ENCODE measurements at places on chromosomes 4 and X.

DNA sequence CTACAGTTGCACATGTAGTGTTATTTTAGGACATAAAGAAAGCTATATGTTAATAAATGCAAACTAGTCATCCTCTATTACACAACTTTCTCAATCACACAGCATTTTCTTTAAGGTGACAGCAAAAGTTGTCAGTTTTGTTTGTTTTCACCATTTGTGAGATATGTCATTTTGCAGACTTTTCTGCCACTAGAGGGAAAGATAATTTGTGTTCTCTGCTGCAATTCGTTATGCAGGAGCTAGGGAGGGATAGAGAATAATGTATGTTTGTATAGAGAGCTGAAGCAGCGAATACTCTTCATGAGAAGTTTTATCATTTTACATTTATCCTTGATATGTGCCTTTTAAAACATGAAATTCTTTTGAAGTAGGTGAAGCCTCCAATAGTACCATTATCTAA lies 670.6 kb upstream of the ATOH1 start:
- no peak for ATAC-seq

DNA sequence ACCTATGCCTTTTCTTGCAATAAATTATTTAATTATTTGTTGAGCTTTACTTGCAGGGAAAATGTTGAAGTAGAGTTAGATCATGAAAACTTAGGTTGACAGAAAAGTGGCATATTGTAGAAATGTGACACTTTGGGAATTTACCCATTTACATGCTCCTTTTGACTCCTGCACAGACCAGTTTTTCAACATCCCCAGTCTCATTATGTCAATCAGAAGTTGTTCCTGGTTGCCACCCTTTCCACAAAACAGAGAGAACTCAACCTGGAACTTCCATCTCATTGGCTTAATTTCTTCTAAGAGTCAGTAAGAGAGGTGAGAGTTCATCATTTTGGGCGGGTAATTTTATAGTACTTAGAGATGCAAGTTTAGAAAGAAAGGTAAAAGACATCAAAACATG lies 284.6 kb upstream of the ANKRD50 start:
- ATAC-seq = no peak

GRCh38 chrX:106247162-106247561 lies 79.1 kb downstream of the PWWP3B start:
- no peak for ATAC-seq

- ATAC-seq = peak; percentile 77
Measured at GRCh38 chrX:150772150-150772970, 79.2 kb downstream of the MTMR1 start.

GRCh38 chr4:8289956-8290700 lies 20.6 kb downstream of the HTRA3 start:
- no peak for ATAC-seq

- no peak for ATAC-seq
Measured at GRCh38 chr4:80221161-80221560, 23.9 kb downstream of the PRDM8 start.

- ATAC-seq = no peak
Measured at GRCh38 chr4:65249111-65249510, 421.2 kb downstream of the EPHA5 start.

GRCh38 chrX:130874751-130875150 lies 28.3 kb downstream of the ENOX2 start:
- no peak for ATAC-seq

DNA sequence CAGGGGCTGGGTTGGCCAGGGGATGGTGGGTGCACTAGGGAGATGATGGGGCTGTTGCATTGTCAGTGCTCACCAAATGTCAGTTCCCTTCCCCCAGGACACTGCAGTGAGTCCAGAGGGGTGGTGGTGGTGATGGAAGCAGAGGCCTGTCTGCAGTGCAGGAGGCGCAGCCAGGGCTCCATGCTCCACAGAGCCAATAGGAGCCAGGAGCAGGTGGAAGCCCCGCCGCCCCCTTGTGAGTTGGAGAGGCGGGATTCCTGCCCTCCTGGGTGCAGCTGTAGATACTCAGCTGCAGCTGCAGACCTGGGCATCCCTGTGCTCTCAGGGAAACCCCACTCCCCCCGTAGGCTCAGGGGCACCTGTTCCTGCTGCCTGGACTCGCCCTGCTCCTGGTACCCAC lies 284.7 kb downstream of the EVC2 start:
- no peak for ATAC-seq

DNA sequence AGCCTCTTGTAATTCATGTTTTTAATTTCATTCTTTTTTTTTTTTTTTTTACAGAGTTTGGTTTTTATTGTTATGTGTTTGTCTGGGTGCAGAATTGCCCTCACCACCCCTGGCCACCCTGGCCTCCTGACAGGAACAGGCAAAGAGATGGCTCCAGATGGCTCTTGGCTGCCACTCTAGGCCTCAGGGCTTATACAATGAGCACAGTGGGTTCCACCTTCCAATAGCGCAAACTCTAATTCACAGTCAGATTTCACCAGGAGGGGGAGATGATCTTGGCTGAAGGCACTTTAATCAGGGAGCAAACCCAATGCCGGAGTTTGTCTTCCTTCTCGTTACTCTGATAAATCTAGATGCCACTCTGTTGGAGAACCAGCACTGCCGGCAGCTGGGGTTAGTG lies 24.8 kb downstream of the CPE start:
- no peak for ATAC-seq

DNA sequence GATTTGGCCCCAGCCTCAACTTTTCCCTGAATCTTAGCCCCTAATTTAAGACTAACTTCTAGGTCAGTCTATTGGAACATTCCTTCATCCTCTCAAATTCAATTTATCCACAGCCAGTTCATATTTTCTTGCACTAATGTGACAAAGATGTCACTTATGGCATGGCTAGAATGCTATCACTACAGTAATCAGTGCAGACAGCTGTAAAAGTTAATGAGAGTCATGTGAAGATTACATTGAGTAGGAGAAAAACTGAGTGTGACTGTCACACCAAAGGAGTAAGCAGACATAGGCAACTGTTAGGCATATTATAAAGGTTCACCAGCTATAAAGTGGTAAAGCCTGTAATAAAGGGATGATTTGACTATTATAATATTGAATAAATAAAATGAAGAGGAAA lies 42.6 kb downstream of the GABRG1 start:
- ATAC-seq = no peak

DNA sequence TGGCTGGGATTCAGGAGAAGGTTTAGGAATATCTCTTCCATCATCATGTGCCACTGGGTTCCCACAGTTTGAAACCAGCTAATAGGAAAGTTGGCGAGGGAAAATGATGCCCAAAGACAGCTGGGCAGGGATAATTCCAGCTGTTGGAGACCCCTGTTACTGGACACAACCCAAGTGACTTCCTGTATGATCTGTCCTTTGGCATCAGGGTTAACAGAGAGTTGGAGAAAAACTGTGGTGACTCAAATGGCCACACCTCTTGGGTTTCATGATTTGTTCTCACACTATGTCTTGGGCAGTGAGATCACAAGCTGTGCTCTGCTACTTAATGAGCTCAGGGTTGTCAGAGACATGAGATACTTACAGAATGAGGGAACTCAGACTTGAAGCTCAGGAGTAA lies 3.8 kb downstream of the FGF16 start:
- ATAC-seq = no peak

DNA sequence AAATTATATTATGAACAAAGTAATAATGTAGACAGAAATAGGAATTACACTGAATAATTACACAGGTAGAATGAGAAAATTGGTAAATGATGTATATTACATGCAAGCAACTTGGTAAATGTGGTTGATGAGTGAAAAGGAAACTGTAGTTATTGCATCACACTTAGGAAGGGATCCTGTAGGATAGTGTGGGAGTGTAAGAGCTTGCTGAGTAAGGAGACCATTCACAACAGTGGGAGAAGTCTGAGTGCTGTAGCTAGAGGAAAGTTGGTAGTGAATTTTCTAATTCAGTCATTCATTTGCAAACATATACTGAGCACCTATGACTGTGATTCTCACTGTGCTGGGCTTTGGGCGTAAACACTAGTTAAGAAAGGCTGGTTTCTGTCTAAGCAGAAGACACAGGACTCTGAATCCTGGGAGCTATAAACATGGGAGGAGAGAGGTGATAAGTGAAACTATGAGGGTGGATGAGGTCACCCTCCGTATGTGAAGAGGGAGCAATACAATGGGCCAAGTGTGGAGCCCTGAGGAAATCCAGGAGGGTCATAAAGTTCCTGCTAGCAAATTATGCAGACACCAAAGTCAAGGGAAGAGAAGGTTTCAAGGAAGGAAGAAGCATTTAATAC lies 14.2 kb upstream of the CPE start:
- ATAC-seq = no peak

DNA sequence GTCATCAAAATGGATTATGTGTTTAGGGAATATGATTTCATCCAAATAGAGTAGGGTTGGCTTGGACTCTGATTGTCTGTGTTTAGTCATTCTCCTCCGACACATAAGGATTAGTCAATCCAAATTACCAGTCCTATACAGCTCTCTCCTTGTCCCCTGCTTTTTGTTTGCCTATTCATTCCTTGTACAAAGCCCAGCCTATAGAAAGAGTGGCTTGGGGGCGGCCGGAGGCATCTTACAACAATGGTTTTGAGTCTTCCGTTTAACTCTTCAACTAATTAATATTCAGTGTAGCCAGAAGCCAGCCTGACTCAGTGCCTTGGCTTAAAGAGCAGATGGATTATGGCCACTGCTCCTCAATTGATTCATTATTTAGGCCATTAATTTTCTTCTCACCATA lies 796.6 kb upstream of the POU3F4 start:
- no peak for ATAC-seq

- no peak for ATAC-seq
Measured at GRCh38 chrX:10048076-10048475, 80.9 kb downstream of the CLDN34 start.

GRCh38 chr4:128342762-128343161 lies 55.1 kb upstream of the PGRMC2 start:
- no peak for ATAC-seq

GRCh38 chr4:174281901-174282300 lies 1.6 kb downstream of the FBXO8 start:
- no peak for ATAC-seq

- no peak for ATAC-seq
Measured at GRCh38 chrX:14528629-14529289, 577 bp upstream of the GLRA2 start.

GRCh38 chr4:145847764-145848163 lies 90.9 kb downstream of the ZNF827 start:
- ATAC-seq = no peak

GRCh38 chrX:153327561-153327960 lies 6.0 kb upstream of the PNMA6F start:
- ATAC-seq = no peak

DNA sequence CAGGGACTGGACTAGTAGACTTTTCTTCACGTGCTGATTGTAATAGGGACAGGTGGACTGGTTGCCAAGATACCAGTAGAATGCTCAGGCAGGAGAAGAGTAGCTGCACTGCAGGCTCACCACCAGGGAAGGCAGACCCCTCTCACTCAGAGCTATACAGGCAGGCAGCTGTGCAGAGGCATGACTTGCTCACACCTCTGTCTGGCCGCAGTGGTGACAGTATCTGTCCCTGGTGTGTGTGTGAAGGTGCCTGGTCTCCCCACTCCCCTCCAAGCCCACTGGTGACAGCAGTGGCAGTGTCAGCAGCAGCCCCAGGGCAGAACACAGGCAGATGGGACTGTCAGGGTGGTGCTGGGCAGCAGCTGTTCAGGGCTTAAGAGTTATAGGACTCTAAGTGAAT lies 140.7 kb downstream of the RPS6KA6 start:
- no peak for ATAC-seq

- no peak for ATAC-seq
Measured at GRCh38 chr4:16869594-16870245, 28.7 kb downstream of the LDB2 start.

GRCh38 chr4:189780391-189780790 lies 160.3 kb upstream of the FRG1 start:
- ATAC-seq = no peak

GRCh38 chr4:19178835-19179234 lies 1072.9 kb upstream of the SLIT2 start:
- ATAC-seq = no peak

GRCh38 chr4:76998251-76998901 lies 48.8 kb downstream of the SEPTIN11 start:
- no peak for ATAC-seq

DNA sequence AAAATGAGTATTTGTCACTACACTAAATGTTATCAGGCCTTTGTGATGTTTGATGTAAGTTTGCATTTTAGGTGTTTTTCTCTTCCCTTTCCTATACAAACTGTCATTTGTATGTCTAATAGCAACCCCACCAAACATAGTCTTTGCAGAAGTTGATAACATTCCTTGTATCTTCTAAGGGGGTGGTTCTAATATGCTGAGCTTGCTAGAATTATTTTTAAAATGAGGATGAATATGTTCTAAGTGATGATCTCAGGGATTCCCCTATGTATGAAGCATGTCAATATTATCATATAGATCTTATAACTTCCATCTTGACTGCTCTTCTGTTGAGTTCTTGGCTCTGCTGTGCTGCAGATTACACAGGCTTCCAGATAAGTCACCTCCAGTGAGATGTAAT lies 3.1 kb downstream of the CHM start:
- no peak for ATAC-seq

GRCh38 chrX:47560179-47560933 lies 649 bp upstream of the ARAF start:
- ATAC-seq = no peak

DNA sequence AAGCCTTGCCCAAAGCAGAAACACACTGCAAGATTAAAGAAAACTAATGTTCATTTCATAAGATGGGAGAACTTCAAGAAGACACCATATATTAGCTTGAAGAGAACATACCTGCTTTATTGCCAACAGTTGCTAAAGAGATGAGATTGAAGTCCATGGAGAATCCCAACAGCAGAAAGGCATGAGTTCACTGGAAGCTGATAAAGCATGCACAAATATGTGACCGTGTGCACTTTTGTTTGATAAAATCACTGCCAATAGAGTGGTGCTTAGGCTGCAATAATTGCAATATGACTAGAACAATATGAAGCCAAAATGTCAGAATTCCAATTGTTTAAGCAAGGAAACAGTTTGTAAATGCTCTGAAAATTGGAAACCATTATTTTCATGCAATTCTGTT lies 125.9 kb upstream of the PPARGC1A start:
- ATAC-seq = no peak

GRCh38 chr4:5571646-5572045 lies 136.7 kb downstream of the EVC2 start:
- ATAC-seq = no peak

DNA sequence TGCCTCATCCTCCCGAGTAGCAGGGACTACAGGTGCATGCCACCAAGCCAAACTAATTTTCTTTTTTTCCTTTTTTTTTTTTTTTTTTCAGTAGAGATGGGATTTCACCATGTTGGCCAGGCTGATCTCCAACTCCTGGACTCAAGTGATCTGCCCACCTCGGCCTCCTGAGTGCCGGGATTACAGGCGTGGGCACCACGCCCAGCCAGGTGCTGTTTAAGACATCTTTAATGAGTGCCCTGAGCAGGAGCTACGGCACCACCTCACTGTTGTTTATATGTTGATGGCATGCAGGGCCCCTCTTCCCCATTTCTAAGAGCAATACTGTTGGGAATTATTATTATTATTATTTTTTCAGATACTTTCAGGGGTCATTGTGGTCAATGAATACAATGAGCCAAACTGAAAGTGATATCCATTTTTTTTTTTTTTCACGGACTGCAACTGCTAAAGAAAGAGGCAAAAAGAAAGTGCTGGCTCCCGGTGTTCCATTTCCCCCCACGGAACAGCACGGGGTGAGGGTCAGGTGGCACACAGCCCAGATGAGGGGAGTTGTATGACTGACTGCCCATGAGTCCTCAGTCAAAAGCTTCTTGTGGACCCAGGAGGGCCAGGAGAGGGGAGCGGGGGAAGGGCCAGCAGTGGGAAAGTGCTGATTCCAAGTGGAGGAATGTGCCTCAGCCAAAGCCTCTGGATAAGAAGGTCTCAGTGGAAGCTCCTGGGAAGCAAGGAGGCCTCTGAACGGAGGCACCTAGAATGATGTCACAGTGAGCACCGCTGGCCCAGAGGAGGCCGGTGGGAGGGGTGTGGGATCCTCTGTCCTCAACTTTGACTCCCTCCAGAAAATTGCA lies 101.8 kb upstream of the HPF1 start:
- ATAC-seq = no peak

All from activated CD4-positive, CD25-positive, alpha-beta regulatory T cell treated with anti-CD3 and anti-CD28 coated beads, Interleukin-2, amount 50 U/mL, for 24 hours (primary cell).